Mesenteric fat pad (tissue), 1 donor: ENCODE measurements at places on chromosomes 16 and 17. TPM values are rescaled to one million over a fixed set of nuclear protein-coding genes. Genes with fewer than 3 reads are reported as not detected.

DNA sequence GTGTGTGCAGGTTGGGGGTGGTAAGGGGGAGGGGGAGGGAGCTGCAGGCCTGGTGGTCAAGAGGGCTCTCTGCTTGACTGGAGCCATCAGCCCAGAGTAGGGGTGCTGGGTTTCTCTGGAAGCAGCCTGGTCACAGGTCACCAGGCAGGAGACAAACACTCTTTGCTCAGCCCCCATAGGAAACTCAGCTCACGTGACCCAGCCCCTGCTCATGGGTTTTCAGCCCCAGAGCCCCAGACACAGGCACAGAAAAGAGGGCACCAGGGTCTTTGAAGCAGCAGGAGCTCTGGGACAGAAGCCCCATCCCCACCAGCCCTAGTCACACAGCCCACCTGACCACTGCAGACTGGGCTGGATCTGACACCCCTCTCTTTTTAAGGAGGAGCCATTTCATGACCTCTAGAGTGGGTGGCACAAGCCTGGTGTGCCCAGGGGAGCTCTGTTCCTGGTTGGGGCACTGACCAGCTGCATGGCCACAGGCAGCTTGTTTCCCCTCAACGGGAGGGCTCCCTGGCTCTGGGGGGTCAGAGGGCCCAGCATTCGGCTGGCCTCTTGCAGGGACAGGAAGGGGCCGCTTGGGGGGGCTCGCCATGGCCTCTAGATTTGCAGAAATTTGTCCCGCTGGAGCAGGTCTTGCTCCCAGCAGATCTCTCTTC is 13.8 kb upstream of the CD79B start:
- no peak for DNase-seq

DNA sequence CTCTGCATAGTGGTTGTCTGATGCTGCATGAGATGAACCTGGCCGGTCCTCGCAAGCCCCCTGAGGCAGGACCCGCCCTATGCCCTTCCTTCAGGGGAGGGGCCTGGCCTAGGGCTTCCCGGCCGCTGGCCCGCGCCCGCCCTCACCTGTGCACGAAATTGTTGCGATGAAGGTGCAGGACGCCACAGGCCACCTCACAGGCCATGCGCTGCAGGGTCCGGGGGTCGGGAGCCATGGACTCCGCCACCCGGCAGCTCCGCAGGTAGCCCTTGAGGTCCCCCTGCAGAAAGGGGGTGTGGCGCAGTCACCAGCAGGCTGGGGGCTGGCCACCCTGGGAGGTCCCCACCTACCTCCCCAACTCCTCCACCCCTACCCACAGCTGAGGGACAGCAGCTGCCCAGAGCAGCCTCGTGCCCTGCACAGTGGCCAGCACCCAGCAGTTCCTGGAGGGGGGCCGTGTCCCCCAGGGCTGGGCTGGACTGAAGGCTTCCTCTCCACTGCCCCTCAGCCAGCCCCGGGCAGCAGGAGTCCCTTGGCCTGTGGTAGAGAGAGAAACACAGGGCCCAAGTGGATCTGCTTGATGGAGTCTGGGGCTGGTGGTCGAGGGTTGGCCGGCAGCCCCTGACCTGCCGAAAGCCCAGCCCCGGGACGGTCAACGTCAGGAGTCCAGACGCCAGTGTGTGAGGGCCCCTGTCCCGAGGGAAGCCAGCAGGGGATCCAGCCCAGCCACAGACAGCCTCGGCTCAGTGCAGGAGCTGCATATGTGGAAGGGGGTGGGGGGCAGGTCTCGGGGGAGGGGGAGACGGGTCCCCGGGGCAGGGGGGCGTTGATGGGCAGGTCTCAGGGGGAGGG is 38.8 kb upstream of the PVALEF start:
- DNase-seq, result no peak

- no peak for DNase-seq
Measured at GRCh38 chr17:1031711-1032110, 34.8 kb downstream of the TIMM22 start.

GRCh38 chr17:57705921-57706695 is 39.0 kb downstream of the CCDC182 start:
- no peak for DNase-seq

- no peak for DNase-seq
Measured at GRCh38 chr16:48432136-48432535, 46.9 kb upstream of the SIAH1 start.

The IRF8 gene
- total RNA-seq, result 112 TPM

The TBC1D3 gene
- not detected for total RNA-seq

The PRSS36 gene
- total RNA-seq, result 9.8 TPM
